ENCODE measurements at places on chromosomes 5 and 9. TPM values are rescaled to one million over a fixed set of nuclear protein-coding genes. Genes with fewer than 3 reads are reported as not detected.

OR1Q1 gene
- total RNA-seq, result not detected

PIP5K1B gene
- total RNA-seq, result 2.9 TPM

ADCY2 gene
- total RNA-seq, result 20.4 TPM

DBH gene
- under 0.01 TPM for total RNA-seq

CNTFR gene
- 9.8 TPM for total RNA-seq

PCDHA9 gene
- 9.8 TPM for total RNA-seq

HEMGN gene
- total RNA-seq, result 3.7 TPM

BTNL9 gene
- total RNA-seq, result 2.9 TPM

DENND1A gene
- total RNA-seq, result 17.9 TPM

GRIN3A gene
- 9.4 TPM for total RNA-seq

PRRC1 gene
- total RNA-seq, result 48.5 TPM

TIMD4 gene
- under 0.01 TPM for total RNA-seq

KIF4B gene
- 0.41 TPM for total RNA-seq

PCDHA11 gene
- 29.3 TPM for total RNA-seq

GBGT1 gene
- 2.0 TPM for total RNA-seq

NSMF gene
- total RNA-seq, result 33.0 TPM

SEMA6A gene
- total RNA-seq, result 15.5 TPM

PRUNE2 gene
- 10.2 TPM for total RNA-seq

SCGB3A2 gene
- total RNA-seq, result not detected

CYLC2 gene
- not detected for total RNA-seq

PCDHGA8 gene
- total RNA-seq, result 5.7 TPM

CDH18 gene
- 17.5 TPM for total RNA-seq

RETREG1 gene
- 73.0 TPM for total RNA-seq

PLPPR1 gene
- 249 TPM for total RNA-seq

TLX3 gene
- not detected for total RNA-seq

MCIDAS gene
- total RNA-seq, result not detected

PPP3R2 gene
- total RNA-seq, result 0.41 TPM

PRRC2B gene
- total RNA-seq, result 117 TPM

SLC4A9 gene
- total RNA-seq, result under 0.01 TPM

DMRT3 gene
- not detected for total RNA-seq

RMI1 gene
- 12.6 TPM for total RNA-seq

NCS1 gene
- total RNA-seq, result 229 TPM

ESM1 gene
- not detected for total RNA-seq

CDC20B gene
- total RNA-seq, result not detected

FOXD4L4 gene
- 0.41 TPM for total RNA-seq

SPATA6L gene
- total RNA-seq, result 9.4 TPM

INSL4 gene
- not detected for total RNA-seq

KIF24 gene
- 1.2 TPM for total RNA-seq

NME5 gene
- 13.0 TPM for total RNA-seq

SPATA31E1 gene
- total RNA-seq, result not detected

INPP5E gene
- 10.2 TPM for total RNA-seq

FOXD4L5 gene
- total RNA-seq, result under 0.01 TPM

NDST1 gene
- total RNA-seq, result 16.3 TPM

ADAMTSL2 gene
- total RNA-seq, result 2.4 TPM

CRHBP gene
- 7.3 TPM for total RNA-seq

SAXO1 gene
- not detected for total RNA-seq

NPR3 gene
- total RNA-seq, result 19.2 TPM

IGIP gene
- total RNA-seq, result 7.7 TPM

SPATA9 gene
- total RNA-seq, result 0.82 TPM

HCN1 gene
- 14.3 TPM for total RNA-seq

ITK gene
- total RNA-seq, result not detected

NTMT1 gene
- total RNA-seq, result 11.4 TPM

TAF1L gene
- total RNA-seq, result under 0.01 TPM

PCDHGA11 gene
- 10.6 TPM for total RNA-seq

SMIM33 gene
- not detected for total RNA-seq

All from frontal cortex (tissue), 4 donors.